ENCODE measurements at places on chromosomes 3 and 15.

GRCh38 chr15:69609176-69609575, 156.6 kb downstream of the RPLP1 start:
- no peak for DNase-seq

DNA sequence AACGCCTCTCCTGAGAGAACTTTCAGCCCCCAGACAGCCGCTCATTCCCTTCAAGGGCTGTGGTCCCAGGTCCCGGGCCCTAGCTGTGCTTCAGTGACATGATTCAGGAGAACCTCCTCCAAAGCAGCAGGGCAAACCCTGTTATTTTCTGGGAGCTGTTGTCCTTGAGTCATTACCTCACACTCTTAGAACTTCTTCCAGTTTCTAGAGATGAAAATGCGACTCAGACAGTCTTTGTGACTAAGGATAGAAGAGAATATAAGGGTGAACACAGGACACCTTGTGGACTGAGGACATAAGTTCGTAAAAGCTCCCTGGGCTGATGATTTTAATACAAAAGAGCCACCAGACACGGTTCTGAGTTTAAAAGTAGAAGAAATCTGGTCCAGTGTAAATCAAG, 203.8 kb downstream of the RORA start:
- DNase-seq: no peak

DNA sequence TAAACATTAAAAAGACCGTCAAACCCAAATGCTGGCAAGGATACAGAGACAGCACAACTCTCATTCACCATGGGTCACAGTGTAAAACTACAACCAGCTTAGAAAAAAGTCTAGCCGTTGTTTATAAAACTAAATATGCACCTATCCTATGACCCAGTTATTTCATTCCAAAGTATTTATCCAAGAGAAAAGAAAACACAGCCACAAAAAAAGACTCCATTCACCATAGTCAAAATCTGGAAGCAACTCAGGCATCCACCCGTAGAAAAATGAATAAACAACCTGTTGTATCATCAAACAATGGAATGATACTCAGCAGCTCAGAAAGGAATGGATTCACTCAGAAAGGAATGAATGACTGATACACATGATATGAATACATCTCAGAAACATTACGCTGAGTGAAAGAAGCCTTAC, 28.6 kb downstream of the PLD1 start:
- DNase-seq: no peak

GRCh38 chr3:120338517-120338916, 10.6 kb downstream of the LRRC58 start:
- DNase-seq: no peak

GRCh38 chr15:58506064-58506490, 74.3 kb downstream of the LIPC start:
- no peak for DNase-seq

GRCh38 chr3:18444595-18445400, 19.7 kb upstream of the SATB1 start:
- DNase-seq: peak; percentile 32

- DNase-seq: peak; percentile 51
Observed at GRCh38 chr3:195133462-195133861, 137.5 kb downstream of the XXYLT1 start.

- no peak for DNase-seq
Observed at GRCh38 chr3:5072100-5072816, 49.8 kb upstream of the ARL8B start.

DNA sequence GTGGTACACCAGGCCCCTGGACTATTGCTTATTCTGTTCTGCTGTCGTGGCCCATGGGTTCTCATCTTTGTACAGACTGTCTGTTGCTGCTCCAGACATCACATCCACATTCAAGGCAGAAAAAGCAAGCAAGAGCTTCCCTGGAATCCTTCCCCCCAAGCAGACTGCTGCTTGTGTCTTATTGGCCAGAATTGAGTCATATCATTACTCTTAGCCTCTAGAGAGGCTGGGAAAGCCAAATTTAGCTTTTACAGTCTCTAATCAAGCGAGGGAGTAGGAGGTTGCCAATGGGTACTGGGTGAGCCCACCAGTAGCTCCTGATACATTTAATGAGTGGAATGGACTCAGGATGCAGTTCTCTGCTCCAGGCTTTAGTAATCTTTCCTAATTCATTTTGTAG, 39.4 kb downstream of the RAB6B start:
- no peak for DNase-seq

GRCh38 chr3:29757054-29757777, 476.3 kb downstream of the RBMS3 start:
- no peak for DNase-seq

DNA sequence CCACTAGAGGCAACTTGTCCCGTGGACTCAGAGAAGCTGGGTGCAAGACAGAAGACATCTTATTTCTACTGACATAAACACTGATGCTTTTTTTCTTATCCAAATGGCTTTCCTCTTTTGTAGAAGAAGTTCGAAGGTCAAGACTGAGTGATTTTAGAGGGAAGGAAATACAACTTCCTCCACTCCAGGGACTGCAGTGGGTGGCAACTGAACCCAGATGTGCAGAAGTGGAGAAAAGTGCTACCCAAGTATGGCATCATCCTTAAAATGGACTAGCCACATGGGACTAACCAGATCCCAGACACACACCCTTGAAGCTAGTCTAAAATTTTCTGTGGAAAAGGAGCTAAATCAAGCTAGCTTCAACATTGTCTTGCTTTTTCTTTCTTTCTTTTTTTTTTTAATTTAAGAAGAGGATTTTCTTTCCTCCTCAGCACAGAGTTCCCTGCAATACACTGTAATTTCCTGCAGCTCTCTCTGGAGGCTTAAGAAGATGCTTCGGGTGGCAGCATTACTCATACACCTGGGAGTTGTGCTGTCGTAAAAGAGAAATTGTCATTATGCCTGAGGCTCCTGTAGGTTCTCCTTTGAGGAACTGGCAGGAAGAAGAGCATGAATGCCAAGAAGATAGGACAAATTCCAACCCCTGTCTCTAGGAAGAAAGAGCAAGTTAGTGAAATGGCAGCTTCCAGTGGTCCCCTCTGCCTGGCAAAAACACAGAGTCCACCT, 3.8 kb upstream of the FRMD4B start:
- no peak for DNase-seq

- no peak for DNase-seq
Observed at GRCh38 chr15:70014860-70015490, 82.7 kb downstream of the TLE3 start.

- DNase-seq: no peak
Observed at GRCh38 chr3:5563537-5564277, 376.2 kb downstream of the EDEM1 start.

GRCh38 chr15:80953953-80954778, 35.5 kb downstream of the MESD start:
- DNase-seq: no peak

GRCh38 chr3:176523114-176523513, 674.2 kb downstream of the TBL1XR1 start:
- no peak for DNase-seq

GRCh38 chr3:21464746-21465145, 286.3 kb downstream of the ZNF385D start:
- no peak for DNase-seq

- DNase-seq: no peak
Observed at GRCh38 chr3:59432665-59433064, 382.8 kb upstream of the CFAP20DC start.

- DNase-seq: no peak
Observed at GRCh38 chr15:39621976-39622375, 41.1 kb downstream of the THBS1 start.

- DNase-seq: no peak
Observed at GRCh38 chr3:138359148-138359918, 11.0 kb downstream of the MRAS start.

- DNase-seq: no peak
Observed at GRCh38 chr3:87461443-87461842, 185.1 kb upstream of the POU1F1 start.

GRCh38 chr15:82894971-82895520, 57.5 kb downstream of the HOMER2 start:
- no peak for DNase-seq

DNA sequence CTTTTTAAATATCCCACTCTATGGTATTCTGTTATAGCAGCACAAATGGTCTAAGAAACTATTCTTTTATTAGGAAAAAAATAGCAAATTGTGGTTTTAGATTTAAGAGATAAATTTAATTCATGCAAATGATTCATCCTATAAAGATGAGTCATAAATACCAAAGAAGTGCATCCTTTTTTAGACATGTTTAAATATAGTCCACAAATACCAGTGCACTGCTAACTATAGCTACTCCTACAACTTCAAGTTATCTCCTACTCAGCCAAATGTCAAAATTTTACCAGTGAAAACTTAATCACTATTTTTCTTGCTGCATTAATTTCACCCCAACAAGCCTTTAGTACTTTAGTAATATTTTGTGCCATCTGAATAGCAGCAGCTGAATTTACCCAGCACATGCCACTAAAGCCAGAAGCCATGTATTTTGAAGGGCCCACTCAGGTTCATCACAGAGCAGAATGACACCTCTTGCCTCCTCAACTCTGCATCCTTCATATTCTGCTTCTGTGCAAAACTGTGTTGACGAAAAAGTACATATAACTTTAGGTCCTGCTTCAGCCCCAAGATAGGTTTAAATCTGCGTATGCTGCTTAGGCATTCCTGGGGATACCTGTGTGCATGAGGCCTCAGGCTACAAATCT, 24.9 kb downstream of the CX3CR1 start:
- no peak for DNase-seq

- no peak for DNase-seq
Observed at GRCh38 chr3:32111560-32111959, 5.1 kb downstream of the GPD1L start.

DNA sequence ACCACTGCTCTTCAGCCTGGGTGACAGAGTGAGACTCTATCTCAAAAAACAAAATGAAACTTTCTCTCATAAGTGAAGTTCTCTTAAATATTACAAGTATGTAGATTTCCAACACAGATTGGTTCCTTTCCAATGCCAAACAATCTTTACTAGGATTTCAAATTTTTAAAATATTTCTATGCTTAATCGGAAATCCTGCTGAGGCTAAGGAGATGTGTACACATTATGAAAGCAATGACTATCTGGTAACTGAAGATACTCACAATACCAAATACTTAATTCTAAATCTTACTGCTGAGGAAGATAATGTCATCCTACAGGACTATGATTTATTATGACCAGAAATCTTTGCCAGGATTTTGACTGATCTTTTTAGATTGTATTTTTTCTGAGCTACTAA, 255.6 kb upstream of the ZNF717 start:
- DNase-seq: no peak

- DNase-seq: no peak
Observed at GRCh38 chr3:188271226-188271914, 117.4 kb downstream of the LPP start.

DNA sequence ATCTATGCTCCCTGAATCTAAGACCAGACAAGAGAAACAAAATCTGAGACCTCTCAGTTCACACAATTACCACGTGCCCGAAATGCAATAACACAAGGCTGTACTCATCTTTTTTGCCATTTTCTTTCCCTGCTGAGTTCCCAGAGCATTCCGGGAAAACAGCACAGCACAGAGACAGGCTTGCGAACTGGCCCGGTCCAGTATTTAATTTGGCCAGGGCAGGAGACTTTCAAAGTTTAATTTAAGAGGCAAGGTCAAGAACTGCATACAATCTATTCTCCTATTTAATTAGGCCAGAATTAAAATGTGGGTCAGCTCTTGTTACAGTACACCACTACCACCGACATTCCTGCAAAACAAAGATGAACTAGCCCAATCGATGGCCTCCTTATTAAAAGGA, 87.5 kb upstream of the SNRPA1 start:
- no peak for DNase-seq

GRCh38 chr3:4720316-4721075, 227.3 kb downstream of the ITPR1 start:
- DNase-seq: no peak

DNA sequence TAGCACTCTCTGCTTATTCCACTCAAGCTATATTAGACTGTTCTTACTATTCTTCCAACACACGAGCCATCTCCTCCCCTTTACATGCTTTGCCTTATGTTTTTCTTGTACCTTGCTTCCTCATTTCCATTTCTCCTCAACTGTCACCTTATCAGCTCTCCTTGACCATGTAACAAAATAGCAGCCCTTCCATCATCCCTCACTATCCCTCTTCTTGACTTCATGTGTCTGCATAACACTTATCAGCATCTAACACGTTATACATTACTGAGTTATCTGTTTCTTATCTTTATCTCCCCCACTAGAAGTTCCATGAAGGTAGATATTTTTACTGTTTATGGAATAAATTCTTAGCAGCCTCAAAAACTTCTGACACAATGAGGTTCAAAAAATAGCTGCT, 45.3 kb downstream of the TRPM7 start:
- no peak for DNase-seq

GRCh38 chr3:124486324-124486723, 243.9 kb upstream of the UMPS start:
- no peak for DNase-seq

DNA sequence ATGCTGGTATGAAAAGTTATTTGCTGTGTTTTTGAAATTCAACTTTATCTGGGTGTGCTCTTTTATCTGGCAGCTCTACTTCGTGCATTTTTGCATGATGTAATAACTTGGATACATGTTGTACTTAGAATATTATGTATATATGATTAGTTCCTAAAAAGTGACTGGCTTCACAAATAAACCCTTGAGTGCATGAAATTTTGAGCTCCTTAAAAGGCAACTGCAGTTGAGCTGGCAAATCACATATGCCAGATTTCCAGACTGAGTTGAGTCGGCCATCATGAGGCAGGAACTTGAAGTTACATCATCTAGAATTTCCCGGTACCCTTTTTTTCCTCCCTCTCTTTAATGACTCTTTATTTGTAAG, 162.5 kb downstream of the FNDC3B start:
- DNase-seq: no peak

DNA sequence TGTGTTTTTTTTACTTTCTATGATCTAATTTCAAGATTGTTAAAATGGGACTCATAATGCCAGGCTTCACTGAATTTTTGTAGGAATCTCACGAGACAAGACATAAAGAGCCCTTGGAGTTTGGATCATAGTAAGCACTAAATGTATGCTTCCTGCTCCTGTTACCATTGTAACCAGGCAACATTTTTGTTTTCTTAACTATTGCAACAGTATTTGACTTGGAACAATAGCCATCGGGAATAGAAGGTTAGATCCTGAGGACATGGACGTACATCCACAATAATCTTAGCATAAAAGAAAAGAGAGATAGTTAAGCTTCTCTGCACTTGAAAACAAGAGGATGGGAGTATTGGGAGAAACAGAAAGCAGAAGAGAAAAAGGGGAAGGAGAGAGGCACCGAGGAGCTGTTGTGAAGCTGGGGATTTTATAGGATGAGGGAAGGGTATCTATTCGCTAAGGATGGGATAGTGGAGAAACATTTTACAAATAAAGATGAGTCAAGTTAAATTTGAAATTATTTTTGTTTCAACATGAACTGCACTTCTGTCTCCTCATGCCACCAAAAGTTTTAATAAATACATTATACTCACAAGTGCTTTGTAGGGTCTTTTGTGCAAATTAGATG, 131.4 kb downstream of the TMCO5A start:
- no peak for DNase-seq

- DNase-seq: no peak
Observed at GRCh38 chr3:145411605-145412004, 749.4 kb downstream of the PLOD2 start.

- DNase-seq: no peak
Observed at GRCh38 chr3:25471081-25471768, 43.2 kb downstream of the RARB start.

GRCh38 chr3:73508330-73508954, 116.3 kb downstream of the PDZRN3 start:
- no peak for DNase-seq
